ENCODE measurements at places on chromosomes 12 and 14.

- peak; percentile 93 for DNase-seq
These were observed 120.7 kb downstream of the AACS start for GRCh38 chr12:125185740-125186470.

DNA sequence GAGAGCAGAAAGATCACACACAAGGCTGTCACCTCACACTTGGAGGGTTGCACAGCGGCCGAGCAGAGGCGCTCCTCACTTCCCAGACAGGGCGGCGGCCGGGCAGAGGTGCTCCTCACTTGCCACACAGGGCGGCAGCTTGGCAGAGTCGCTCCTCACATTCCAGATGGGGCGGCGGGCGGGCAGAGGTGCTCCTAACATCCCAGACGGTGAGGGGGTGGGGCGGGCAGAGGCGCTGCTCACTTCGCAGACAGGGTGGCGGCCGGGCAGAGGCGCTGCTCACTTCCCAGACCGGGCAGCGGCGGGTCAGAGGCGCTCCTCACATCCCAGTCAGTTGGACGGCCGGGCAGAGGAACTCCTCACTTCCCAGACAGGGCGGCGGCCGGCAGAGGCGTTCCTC is 9.1 kb downstream of the TMBIM4 start:
- no peak for DNase-seq

DNA sequence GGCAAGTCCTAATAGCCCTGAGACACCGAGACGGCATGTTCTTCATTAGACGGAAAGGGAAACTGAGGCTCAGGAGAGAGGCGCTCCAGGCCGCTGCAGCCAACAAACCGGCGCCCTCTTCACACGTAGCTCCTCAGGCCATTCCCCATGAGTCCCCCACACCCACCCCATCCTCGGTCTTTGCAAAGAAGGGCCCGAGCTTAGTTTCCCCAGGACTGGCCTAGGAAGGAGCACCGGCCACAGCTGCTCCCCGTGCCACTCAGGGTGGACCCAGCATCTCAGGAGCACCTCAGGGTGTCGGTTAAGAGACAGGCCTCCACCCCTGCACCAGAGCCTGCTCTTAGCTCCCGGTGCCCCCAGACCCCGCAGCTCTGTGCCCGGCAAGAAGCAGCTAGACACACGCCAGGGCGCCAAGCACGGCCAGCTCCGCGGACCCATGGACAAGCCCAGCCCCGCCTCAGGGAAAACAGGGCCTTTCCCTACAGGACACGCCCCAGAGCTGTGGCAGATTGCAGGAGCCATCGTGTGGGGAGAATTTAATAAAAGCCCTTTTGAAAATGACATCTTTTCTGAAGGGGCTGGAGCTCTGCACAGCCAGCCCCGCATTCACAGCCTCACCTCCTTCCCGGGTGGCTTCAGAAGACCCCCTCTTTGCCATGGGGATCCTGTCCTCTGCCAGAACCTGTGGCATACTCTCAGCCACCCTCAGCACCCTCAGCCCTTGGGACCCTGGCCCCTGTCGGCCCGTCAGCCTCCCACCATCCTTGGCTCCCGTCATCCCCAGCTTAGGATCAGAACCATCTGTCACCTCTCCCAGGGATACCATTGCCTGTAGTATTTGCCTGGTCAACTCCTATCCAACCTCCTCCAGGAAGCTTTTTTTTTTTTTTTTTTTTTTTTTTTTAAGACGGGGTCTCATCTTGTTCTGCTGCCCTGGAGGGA is 59.7 kb downstream of the LGMN start:
- DNase-seq, result no peak

DNA sequence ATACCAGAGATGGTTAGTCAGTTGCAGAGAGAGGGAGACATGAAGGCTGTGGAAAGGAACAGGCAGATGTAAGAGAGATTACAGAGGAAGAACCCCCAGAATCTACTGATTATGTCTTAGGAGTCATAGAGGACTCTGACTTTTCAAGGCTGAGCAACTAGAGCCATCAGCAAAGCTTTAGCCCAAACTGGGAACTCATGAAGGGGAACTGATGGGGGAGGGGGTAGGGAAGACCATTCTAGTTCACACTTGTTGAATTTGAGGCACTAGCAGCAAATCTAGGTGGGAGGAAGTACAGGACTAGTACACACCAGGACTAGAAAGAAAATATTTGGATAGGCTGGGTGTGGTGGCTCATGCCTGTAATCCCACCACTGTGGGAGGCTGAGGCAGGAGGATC is 10.1 kb downstream of the LGALS3 start:
- DNase-seq, result no peak

DNA sequence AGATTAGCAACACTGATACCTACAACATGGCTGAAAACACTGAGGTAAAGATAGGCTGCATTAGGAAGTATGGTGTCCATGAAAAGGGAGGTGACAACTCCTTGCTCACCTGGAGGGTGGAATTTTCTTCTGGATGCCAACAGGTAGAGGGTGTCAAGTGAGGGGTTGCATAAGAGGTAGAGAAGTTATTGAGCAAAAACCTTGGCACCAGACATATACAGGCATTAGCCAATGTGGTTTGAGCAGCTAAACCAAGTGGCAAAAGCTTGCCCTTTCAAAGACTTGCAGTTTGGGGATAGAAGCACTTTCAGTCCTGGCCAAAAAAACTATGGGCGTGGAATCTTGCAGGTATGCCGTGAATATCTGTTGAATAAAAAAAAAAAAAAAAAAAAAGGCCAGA is 3.8 kb downstream of the RITA1 start:
- no peak for DNase-seq

- no peak for DNase-seq
These were observed 470.6 kb downstream of the BCAT1 start for GRCh38 chr12:24478254-24478653.

DNA sequence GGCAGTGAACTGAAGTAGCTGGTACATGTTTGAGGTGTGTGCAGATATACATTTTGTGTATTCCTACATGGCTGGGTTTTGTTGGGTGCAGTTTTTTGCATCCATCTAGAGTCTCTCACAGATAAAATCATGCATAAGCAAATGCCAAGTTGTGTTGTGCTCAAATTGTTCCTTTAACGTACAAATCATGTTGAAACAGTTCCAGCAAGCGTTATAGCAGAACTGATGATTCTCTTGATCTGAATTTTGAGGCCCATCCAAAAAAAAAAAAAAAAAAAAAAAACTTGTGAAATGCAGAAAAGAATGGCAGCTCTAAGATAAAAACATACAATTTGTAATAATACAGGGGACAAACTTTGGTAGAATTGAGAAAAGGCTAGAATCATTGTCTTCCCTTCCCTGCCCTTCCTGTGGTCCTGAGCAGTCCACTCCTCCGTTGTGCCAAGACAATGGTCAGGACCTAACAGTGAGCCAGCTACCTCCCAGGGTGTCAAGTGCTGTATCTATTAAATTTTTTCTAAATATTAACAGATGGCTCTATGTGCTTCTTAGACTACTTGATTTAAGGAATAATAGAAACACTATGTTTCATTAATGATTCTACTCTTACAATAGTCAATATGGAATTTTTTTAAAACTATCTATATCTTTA is 122.1 kb downstream of the PLEKHA5 start:
- no peak for DNase-seq

GRCh38 chr12:53827306-53827705 is 75.5 kb upstream of the CISTR start:
- no peak for DNase-seq

Measured in mesendoderm (in vitro differentiated cells).